ENCODE measurements at places on chromosomes 11 and 22.

- no peak for DNase-seq
These were observed 98.3 kb upstream of the HSD17B12 start for GRCh38 chr11:43582024-43582862.

GRCh38 chr22:24965822-24966626 lies 13.5 kb downstream of the KIAA1671 start:
- no peak for DNase-seq

DNA sequence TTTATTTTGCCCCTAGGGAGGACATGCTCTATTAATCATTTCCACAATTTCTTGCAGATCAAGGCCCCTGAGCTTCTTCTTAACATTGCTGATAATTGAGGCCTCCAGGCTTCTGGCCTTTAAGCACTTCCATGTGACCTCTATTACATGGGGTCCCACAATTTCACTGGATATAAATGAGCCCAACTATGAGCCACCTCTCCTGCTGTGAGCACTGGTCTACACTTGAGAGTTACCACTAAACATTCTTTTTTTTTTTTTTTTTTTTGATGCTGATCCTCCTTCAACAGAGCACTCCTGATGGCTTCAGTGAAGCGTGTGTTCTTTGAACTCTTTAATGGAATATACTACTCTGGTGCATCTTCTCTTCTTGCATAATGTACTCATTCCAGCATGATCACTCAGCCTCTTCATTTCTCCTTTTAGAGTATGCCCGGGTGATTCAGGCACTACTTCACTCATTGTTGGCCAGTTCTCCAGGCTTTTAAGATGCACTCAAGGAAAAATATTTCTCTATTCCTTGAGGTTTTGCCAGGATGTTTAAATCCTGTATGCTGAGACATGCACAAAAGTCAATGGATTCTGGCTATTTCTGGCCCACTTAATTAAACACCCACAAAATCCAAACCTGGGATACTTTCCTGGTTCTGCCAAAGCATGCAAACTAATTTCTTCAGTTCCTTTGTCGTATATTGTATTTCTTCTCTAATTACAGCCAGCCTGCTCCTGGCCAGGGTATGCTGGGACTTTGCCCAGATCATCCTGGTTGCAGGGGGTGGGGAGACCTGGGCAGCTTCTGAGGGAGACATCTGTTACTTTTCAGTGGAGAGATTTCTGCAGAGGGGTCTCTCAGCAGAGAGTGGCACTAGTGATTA lies 257.8 kb upstream of the LUZP2 start:
- no peak for DNase-seq

DNA sequence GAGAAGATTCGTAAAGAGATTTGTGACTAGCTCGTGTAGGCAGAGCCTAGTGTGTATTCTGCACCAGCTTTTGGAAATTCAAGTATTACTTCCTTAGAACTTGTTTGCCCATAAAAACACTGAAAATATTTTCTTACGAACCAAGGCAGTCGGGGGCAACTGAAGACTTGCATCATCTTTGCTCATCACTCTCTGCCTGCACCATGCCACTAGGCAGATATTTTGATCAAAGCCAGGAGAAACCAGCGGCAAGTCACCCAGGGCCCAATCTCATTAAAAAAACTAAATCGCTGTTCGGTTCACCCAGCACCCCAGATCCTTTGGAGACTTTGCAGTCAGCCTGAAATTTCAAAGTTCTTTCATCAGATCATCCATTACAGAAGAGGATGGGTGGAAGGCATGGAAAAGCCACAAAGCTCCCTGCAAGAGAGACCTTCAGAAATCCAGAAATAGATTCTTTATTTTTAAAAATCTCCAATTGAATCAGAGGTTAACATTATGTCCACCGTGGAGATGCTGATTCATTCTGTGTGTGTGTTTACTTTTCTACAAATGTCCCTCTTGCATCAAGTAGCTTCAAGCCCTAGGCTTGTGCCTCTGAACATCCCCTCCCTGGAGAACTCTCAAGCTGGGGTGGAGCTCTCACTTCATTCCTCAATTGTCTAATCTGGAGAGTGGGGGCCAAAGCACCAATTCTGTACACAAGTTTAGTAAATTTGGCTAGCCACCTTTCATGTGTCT lies 78.4 kb downstream of the ETS1 start:
- no peak for DNase-seq

GRCh38 chr22:44362249-44363012 lies 49.7 kb upstream of the SHISAL1 start:
- no peak for DNase-seq

GRCh38 chr11:133222425-133223330 lies 309.6 kb downstream of the OPCML start:
- DNase-seq, result no peak

- no peak for DNase-seq
These were observed 198.5 kb downstream of the MSANTD4 start for GRCh38 chr11:105823495-105824033.

DNA sequence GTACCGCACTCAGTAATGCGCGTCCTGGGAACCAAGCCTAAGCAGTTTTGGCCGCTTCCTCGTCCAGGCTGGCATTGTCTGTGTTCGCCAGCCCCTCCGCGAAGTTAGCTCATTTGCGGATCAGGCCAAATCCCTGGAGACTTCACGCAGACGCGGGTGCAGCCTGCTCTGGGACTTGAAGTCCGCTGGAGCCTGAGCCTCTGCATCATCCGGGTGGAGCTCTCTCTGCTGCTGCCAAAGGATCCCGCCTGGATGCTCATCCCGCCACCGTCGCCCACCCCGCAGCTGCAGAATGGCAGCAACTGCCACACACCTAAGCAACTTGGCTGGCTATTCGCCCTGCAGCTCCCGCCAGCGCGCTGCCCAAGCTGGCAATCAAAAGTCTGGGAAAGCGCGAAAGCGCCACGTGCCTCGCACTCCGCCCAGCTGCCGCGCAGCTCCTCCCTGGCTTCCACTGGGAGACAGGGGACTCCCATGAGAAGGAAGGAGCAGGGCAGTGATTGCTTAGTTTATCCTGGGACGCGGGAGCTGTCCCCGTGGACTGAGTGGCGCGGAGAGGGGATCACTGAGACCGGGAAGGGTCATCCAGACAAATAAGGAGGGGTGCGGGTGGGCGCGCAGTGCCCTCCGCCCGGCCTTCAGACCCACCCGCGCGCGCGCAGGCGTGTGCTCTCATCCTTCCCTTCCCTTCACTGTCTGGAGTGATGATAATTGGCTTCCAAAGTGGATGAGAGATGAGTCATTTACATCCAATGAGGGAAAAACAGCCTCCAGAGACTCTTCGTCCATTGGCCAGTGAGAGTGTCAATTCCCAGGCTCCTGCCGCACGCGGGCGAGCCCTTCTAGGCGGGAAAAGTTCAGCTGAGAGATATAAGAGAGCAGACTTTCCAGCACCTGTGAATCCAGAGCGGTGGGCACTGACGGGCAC lies 23.2 kb upstream of the GLYATL1B start:
- DNase-seq, result no peak

DNA sequence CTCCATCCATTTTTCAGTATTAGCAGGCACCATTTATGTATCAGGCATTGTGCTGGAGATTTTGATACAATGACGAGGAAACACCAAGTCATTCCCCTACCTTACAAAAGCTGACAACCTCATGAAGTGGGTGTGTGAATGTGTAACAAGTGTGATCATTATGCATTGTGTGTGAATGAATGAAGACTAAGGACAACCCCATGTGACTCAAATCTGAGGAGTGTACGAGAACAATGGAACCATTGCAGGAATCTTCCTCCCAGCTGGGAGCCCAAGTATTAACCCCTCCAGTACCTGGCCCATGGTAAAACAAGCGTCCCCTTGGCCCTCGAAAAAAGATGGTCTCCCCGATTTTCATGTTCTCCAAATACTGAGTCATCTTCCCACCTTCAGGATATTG lies 4.4 kb downstream of the CYB5R2 start:
- DNase-seq, result no peak

- no peak for DNase-seq
These were observed 11.9 kb upstream of the PPP6R3 start for GRCh38 chr11:68448604-68449011.

DNA sequence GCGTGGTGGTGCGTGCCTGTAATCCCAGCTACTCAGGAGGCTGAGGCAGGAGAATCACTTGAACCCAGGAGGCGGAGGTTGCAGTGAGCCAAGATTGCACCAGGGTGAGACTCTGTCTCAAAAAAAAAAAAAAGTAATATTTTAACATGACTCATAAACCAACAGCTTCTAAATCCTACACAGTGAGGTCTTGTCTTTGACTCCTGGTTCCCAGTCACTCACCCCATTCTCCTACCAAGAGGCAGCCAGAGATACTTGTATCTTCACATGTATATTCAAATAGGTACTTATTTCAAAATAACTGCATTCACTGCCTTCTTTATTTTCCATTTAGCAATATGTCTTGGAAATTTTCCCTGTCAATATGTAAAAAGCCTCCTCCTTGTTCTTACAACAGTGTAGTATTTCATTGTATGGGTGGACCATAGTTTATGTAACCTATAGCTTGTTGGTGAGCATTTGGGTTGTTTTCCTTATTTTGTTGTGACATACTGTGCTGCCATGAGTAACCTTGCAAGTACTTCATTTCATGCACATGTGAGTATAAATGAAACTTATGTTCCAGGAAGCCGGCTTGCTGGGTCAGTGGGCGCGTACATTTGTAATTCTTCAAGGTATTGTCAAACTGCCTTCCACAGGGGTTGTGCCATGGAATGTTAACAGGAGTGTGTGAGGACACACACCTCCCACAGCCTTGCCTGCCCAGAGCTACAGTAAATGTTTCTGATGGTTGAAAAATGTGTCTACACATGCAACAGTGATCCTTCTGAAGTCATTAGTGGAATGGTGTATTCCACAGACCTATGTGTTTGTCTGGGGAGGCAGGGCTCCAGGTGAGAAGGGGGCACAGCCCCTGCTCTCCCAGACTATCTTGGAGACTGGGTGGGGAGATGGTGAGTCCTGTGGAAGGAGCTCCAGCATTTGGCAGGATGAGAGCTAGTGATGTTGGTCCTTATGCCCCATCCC lies 47.9 kb downstream of the OSBP2 start:
- no peak for DNase-seq

DNA sequence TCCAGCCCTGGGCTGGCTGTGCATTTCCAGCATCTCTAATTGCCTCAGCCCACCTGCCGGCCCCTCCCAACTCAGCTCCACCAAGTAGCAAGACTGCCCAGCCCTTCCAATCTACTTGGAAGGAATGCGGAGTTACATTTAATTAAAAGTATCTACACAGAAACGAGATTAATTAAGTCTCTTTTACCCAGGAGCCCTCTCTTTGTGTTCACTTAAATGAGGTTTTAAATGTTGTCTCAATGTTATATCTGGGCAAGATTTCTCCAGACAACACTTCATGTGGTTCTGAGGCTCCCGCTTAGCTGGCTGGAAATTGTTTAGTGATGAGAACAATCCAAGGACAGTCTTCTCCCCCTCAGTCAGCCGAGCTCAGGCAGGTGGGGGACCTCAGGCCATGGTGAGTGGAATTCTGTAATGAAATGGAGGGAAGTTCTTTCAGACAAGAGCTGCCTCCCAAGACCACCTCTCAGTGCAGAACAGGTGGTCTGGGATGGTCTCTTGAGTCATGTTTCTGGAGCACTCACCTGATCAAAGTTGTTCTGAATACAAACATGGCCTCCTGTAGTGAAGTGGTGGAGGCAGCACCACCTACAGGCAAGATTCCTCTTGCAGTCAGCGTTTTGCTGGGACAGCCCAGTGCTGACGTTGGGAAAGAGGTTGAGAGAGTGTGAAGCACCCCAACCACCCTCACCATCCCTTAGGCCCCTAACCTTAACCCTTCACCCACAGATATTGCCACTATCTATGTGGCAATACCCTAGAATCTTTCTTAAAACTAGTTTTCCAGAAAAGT lies 371.6 kb downstream of the CADM1 start:
- DNase-seq, result no peak

- no peak for DNase-seq
These were observed 6.8 kb upstream of the CDKN1C start for GRCh38 chr11:2892215-2892966.

GRCh38 chr11:67020949-67021348 lies 2.0 kb upstream of the SYT12 start:
- DNase-seq, result no peak

DNA sequence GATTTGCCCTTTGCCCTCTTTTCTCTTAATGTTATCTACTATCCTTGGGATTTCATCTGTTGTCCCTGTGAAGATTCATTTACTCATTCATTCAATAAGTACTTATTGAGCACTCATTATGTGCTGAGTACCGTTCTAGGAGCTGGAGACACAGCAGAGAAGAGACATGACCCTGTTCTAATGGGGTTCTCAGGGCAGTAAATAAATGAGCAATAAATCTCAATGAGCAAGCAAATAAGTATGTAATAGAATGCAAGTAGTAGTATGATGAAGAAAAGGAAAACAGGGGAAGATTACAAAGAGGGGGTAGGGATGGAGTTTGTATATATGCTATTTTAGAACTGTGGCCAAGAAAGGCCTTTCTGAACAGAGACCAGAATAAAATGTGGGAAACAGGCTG lies 34.2 kb upstream of the NRIP3 start:
- no peak for DNase-seq

DNA sequence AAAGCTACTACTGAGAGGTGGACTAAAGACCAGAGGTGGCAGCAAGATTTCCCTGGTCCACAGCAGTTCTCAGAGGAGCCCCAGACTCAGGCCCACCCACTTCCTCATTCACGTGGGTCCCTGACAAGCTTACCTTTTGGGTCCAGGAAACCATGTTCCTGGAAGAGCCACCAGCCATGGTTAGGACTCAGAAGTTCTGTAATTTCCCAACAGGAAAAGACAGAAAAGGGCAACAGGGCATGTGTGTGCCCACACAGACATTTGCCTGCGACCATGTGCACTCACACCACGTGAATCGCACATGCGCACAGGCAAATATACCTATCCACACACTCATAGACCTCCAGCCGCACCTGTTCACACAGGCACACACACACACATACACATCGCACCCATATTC lies 42.9 kb downstream of the LRRC32 start:
- no peak for DNase-seq

GRCh38 chr22:20001082-20001638 lies 15.5 kb downstream of the ARVCF start:
- DNase-seq, result no peak

GRCh38 chr22:44777364-44777755 lies 25.0 kb downstream of the ARHGAP8 start:
- no peak for DNase-seq

GRCh38 chr11:68942751-68943271 lies 38.0 kb downstream of the MRGPRD start:
- no peak for DNase-seq

DNA sequence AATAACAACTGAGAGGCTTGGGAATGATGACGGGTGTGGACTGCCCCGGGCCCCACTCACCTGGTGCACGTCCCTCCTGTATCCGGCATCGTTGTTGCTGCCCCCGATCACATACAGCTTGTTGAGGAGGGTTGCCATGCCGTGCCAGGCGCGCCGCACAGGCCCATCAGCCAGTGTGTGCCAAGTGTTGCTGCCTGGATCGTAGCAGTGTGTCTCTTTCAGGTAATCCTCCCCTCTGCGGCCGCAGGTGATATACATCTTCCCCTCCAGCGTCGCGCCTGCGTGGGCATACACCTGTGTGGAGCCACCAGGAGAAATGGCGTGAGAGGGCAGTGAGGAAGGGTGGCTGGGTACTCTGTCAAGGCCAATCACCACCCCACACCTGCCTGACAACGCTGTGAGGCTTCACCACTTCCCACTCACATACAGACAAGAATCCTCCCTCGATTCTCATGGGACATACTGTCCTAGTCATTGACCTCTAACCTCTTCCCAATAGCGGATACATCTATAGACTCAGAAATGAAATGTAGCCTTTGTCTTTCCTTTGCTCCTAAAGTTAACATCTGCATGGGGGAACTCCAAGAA lies 8.9 kb upstream of the SCARF2 start:
- no peak for DNase-seq
